ENCODE measurements at places on chromosomes 16 and 17. TPM values are rescaled to one million over a fixed set of nuclear protein-coding genes. Genes with fewer than 3 reads are reported as not detected.

GCGR gene
- not detected for total RNA-seq

- no peaks in the 10 kb centered on the region for H3K36me3 ChIP-seq
- DNase-seq: no peak
- no peak overlapping the region for H3K27ac ChIP-seq
- H3K4me1 ChIP-seq: no peaks in the 10 kb centered on the region
Measured at GRCh38 chr16:24228514-24228913, 27.6 kb upstream of the CACNG3 start.

- H3K4me1 ChIP-seq: peaks cover 6% of the 10 kb centered on the region
- peaks cover 32% of the 10 kb centered on the region for H3K27me3 ChIP-seq
- DNase-seq: no peak
- H3K4me3 ChIP-seq: no peak overlapping the region
Measured at GRCh38 chr16:49055824-49056545, 225.7 kb downstream of the CBLN1 start.

DNA sequence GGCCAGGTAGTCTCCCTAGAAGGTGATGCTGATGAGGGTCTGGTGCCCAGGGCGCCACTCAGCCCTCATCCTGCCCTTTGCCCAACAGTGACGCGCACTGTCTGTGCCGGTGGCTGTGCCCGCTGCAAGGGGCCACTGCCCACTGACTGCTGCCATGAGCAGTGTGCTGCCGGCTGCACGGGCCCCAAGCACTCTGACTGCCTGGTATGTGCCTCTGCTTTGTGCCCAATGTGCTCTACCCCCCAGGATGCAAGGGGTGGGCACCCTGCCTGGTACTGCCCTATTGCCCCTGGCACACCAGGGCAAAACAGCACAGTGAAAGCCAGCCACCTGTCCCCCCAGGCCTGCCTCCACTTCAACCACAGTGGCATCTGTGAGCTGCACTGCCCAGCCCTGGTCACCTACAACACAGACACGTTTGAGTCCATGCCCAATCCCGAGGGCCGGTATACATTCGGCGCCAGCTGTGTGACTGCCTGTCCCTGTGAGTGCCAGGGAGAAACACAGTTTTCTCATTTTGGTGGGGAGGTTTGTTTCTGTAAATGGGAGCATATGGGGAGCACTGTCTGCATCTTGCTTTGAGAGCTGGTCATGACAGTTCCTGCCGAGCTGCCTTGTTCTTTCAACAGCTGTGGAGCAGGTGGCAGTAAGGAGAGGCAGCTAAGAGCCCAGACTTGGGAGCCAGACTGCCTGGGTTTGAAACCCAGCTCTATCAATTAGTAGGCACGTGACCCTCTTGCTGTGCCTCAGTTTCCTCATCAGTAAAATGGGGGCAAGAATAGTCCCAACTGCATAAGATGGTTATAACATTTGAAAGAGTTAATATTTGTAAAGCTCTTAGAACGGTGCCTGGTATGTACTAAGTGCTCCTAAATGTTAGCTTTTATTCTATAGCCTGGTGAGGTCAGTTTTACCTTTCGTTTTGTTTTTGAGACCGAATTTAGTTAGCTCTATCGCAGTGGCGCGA is 10.4 kb downstream of the ERBB2 start:
- H3K4me1 ChIP-seq: no peaks in the 10 kb centered on the region
- H3K27ac ChIP-seq: no peak overlapping the region
- no peak for DNase-seq
- H3K27me3 ChIP-seq: no peaks in the 10 kb centered on the region
- H3K36me3 ChIP-seq: no peaks in the 10 kb centered on the region

RRN3 gene
- total RNA-seq: 31.8 TPM

Data from neural crest cell (in vitro differentiated cells).